ENCODE measurements at places on chromosomes 7 and 10. TPM values are rescaled to one million over a fixed set of nuclear protein-coding genes. Genes with fewer than 3 reads are reported as not detected.
A peak's percentile ranks its signal among the peaks of the same experiment; 100 is the strongest.

DNA sequence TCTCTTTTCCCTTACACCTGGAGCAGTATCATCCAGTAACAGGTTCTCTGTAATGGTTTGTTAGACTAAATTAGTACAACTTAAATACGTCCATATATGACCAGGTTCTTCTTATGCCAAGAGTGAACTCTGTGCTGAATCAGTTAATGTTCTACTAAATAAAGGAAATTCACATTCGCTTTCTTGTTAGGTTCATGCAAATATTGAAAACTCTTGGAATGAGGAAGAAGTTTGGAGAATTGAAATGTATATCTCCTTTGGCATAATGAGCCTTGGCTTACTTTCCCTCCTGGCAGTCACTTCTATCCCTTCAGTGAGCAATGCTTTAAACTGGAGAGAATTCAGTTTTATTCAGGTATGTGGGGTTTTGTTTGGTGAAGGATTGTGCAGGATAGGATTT lies 15.3 kb upstream of the CFAP69 start:
- no peak for DNase-seq

- no peak for DNase-seq
These were observed 51.2 kb downstream of the NPTX2 start for GRCh38 chr7:98668255-98668654.

The MYL10 gene
- not detected for total RNA-seq

GRCh38 chr7:101391991-101392390 lies 29.3 kb downstream of the COL26A1 start:
- no peak for DNase-seq

The FAM24B gene
- total RNA-seq, result 6.8 TPM

The ERVW-1 gene
- not detected for total RNA-seq

The PDCD11 gene
- 66.5 TPM for total RNA-seq

The AGAP9 gene
- total RNA-seq, result 4.0 TPM

The FKBP14 gene
- total RNA-seq, result 3.0 TPM

The RASA4B gene
- total RNA-seq, result 14.8 TPM

The RBM17 gene
- total RNA-seq, result 106 TPM

- no peak for DNase-seq
These were observed 154.7 kb downstream of the ANK3 start for GRCh38 chr10:60235001-60235400.

DNA sequence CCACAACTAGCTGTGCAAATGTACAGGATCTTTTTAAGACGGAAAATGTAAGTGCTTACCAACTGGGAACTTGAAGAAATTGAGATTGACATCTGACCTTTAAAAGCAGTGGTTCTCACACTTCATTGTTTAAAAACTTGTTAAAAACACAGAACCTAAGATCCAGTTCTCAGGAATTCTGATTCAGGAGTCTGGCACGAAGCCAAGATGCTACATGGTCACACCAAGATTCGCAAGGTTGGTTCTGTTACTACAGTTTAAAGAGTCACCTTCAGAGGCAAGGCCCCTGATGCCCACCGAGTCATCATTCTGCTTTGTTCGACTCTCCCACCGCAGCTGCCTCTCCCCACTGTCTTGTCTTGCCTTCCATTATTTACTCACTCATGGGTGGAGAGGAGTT lies 113.3 kb downstream of the GLI3 start:
- no peak for DNase-seq

GRCh38 chr10:91908337-91909116 lies 759 bp downstream of the FGFBP3 start:
- peak; percentile 48 for DNase-seq

The C10orf143 gene
- total RNA-seq, result 2.8 TPM

- no peak for DNase-seq
These were observed 462.6 kb upstream of the MGMT start for GRCh38 chr10:129004398-129004797.

The CPA4 gene
- total RNA-seq, result 0.37 TPM

GRCh38 chr10:3119796-3120459 lies 52.6 kb downstream of the PFKP start:
- no peak for DNase-seq

The LBX1 gene
- not detected for total RNA-seq

The HGF gene
- total RNA-seq, result 1.2 TPM

The PON3 gene
- total RNA-seq, result 0.64 TPM

The LRRC18 gene
- total RNA-seq, result not detected

GRCh38 chr7:112193915-112194502 lies 12.2 kb downstream of the DOCK4 start:
- DNase-seq, result no peak

GRCh38 chr7:138546829-138547228 lies 86.8 kb downstream of the TRIM24 start:
- DNase-seq, result no peak

DNA sequence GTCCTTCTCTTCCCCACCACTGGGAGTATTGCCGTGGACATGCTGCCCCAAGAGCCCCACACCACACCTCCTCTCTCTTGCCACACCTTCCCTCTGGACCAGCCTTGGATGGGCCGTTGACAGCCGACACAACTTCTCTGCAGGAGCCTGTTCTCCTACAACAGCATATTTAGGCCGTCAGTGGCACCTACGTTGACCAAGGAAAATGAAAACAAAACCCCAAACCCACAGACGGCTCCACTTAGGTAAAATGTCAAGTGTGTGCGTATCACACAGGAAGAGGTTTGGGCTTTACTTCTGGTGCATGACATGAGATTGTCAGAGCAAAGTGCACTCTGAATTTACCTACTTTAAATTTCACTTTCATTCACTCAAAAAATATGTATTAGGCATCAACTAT lies 246.6 kb downstream of the ZMYND11 start:
- no peak for DNase-seq

DNA sequence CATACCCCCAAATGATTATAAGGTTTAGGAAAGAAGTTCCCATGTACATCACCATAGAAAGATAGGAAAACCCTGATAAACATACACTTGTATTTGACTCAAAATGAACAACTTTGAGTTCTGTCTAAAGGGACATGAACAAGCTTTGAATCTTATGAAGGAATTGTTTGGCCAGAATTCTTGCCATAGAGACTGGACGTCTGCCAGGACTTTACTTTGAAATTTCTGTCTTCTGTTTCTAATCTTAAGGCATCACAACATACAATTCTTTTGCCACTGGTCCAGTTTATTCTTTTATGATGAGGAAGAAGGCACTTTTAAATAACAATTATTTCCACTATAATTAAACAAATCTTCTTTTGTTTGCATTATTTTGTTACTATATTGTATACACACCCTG lies 26.2 kb upstream of the CYP26C1 start:
- DNase-seq, result no peak

The CCDC7 gene
- total RNA-seq, result 4.0 TPM

- no peak for DNase-seq
These were observed 55.5 kb downstream of the SLC16A12 start for GRCh38 chr10:89479771-89480446.

DNA sequence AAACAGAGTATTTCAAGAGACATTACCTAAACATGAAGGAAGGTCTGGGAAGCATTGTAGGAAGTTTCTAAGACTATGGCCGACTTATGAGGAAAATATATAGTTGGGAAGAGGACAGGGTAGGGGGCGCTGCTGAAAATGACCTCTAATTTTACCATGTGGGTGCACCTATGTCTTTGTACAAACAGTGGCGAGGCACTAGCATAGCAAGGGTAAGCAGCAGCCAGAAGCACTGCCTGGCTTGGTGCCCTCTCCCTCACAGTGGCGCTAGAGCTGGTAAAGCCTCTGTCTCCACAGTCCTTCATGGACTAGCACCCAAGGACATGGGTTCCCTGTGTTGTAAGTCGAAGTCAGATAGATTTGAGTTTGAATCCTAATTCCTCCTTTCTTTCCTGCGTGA lies 461.2 kb downstream of the INHBA start:
- DNase-seq, result no peak

GRCh38 chr10:24862589-24862988 lies 89.8 kb downstream of the PRTFDC1 start:
- no peak for DNase-seq

The NPTX2 gene
- not detected for total RNA-seq

GRCh38 chr10:86522510-86522855 lies 891 bp upstream of the WAPL start:
- no peak for DNase-seq

GRCh38 chr7:6323967-6324701 lies 51.7 kb upstream of the CYTH3 start:
- DNase-seq, result no peak

The NCAPG2 gene
- 67.2 TPM for total RNA-seq

GRCh38 chr10:63751836-63752235 lies 230.6 kb downstream of the REEP3 start:
- DNase-seq, result no peak

The CDHR1 gene
- 0.41 TPM for total RNA-seq

DNA sequence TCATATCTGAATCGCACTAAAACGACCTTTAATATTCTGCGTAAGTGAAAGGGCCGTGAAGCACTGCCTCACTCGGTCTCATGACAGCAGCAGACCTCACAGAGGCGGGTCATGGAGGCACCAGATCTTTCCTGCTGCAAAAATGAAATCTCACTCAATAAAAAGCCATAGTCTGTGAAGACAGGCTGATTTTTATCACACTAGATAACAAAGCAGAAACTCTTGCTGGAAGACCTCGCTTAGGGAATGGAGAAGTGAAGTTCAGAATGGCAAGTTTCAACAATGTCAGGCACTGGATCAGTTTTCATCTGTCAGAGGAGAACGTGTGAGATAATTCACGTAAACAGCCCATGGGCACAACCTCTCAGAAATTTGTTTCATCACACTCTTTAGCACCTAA lies 8.0 kb downstream of the SEPHS1 start:
- DNase-seq, result no peak

The PODXL gene
- total RNA-seq, result 0.59 TPM

All from GM12878 (cell line).